ENCODE measurements at places on chromosomes 13 and 19.

DNA sequence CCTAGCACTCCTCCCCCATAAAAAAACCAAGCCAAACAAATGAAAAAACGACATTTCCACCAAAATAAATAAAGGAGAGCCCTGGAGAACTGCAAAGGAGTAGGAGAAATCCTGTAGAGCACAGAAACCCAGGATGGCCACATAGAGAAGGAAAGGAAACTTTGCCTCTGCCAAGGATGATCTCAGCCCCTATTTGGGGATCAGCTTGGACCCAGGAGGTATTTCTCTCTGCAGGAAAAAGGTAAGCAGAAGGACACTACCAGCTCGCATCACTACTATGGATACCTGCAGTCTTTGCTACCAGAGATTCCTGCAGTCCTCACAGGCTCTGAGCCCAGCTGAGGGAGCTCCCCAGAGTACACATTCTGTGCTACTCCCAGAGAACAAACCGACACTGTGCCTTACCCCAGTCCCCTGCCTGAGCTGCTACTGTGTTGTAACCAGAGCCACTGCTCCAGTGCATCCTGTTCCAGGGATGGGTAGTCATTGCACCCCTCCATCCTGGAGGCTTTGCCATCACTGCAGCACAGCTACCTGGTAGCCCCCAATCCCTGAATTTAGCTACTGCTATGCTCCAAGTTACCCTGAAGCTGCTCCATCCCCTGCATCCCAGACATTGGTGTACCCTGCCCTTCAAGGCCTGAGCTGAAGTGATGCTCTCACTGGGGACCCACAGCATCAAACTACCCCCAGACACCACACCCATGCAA, 41.7 kb downstream of the VWA8 start:
- no peak for ATAC-seq

- no peak for ATAC-seq
These were observed 560.9 kb upstream of the PCDH9 start for GRCh38 chr13:67791047-67791446.

GRCh38 chr13:42986176-42986574, 5.9 kb downstream of the EPSTI1 start:
- ATAC-seq, result no peak

DNA sequence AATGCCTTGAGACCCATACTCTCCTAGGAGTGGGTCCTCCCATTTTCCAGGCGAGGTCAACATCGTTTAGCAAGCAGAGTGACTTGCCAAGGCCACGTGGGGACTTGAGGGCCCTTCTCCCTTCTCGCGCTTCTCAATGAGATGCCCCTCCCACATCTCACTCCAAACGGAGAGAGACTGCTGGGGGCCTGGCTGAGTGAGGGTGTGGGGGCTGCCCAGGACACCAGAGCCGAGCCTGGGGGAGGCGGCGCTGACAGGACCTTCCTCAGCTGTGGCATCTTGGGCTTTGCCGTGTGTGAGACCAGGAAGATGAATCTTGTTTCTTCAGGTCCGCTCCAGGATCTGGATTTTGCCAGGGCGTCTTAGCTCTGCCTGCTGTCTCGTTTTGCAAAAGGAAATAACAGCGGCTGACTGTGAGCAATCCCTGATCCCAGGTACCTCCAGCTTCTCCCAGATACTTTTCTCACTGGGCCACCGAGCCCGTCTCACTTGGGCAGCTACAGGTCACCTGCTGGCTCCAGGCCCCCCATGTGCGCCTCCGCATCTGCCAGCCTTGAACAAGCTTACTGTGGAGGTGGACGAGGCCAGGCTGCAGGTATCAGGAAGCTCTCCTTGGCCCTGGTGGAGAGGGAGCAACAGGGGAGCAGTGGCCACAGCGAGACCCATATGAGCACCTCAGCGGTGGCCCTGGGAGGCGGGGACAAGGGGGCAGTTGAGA, 6.0 kb downstream of the COX6B2 start:
- no peak for ATAC-seq

GRCh38 chr13:110630566-110631119, 15.3 kb downstream of the NAXD start:
- ATAC-seq, result no peak

DNA sequence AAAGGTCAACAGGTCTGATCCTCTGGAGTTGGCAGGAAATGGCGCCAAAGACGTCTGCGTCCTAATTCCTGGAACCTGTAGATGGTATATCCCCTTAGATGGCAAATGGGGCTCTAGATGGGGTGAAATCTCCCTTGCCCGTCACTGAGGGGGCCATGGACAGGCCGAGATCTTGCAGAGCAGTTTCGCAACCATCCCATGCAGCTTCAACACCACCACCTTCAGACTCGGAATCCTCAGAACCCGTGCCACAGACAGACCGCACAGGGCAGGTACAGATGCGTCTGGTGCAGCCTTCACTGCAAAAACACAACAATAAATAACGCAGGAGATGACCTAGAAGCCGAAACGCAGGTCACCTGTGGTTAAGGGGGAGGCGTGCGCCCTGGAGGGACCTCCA, 17.7 kb downstream of the REXO1 start:
- ATAC-seq, result no peak

DNA sequence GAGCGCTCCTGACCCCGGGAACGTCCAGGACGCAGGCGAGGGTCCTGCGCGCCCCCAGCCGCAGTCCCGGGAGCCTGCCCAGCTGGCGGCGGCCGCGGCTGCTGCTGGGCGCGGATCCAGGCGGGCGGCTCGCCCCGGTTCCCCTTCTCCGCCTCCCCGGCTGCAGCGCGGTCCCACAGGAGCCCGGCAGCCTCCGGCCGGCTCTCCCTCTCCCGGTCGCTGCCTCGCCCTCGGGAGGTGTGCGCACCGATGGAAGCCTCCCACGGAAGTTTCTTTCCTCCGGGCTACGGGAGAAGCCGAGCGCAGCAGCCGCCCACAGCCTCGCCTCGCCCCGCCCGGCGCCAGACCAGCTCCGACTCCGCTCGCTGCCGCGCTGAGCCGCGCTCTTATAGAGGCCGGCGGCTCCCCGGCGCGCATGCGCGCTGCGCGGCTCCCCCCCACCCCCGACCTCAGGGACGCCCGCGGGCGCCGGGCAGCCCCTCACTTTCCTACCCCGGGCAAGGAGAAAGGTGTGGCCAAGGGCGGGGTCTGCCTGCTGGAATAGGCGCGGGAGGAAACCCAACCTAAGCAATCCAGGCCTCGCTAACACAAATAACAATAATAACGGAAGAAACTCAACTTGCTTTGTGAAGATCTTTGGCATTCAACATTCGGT, at the start of gene SHISA2:
SHISA2 (minus strand) TSS at position 360 of the 655 bp plus-strand sequence. CDS start 1,041 bp downstream, outside the sequence.
- ATAC-seq, result peak; percentile 59

GRCh38 chr13:63901630-63902029, 2486.0 kb upstream of the PCDH20 start:
- ATAC-seq, result no peak

DNA sequence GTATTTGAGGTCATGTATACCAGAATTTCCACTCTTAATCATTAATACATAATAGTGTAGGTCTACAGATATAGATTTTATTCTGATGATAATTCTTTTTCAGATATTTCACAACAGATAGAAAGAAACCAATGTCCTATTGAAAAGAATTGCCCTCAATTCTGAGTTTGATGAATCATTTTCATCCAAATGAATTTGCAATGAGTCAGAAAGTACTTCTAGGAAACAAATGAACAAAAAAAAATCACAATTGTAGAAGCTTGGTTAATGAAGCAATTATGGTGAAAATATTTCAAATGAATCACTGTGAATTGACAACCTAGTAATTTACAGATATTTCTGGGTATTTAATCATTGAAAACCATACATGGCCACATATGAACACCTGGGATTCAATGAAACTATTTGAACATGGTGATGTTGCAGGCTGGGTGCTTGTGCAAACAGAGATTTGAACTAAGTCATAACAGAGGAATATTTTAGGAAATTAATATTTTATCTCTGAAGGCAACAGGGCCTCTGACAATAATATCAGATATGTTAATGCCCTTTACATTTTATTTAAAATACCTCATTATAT, 360.9 kb downstream of the SLITRK5 start:
- no peak for ATAC-seq

GRCh38 chr13:78402708-78403400, 200.5 kb downstream of the POU4F1 start:
- ATAC-seq, result no peak

- no peak for ATAC-seq
These were observed 542.3 kb upstream of the ATXN8OS start for GRCh38 chr13:69565334-69565733.
